Small intestine (tissue), 16 donors: ENCODE measurements at places on chromosomes 2 and 18. TPM values are rescaled to one million over a fixed set of nuclear protein-coding genes. Genes with fewer than 3 reads are reported as not detected.

NEU2 gene
- not detected for polyA plus RNA-seq

CD8B2 gene
- polyA plus RNA-seq, result 0.45 TPM

LAMA1 gene
- 0.58 TPM for polyA plus RNA-seq

GPR35 gene
- polyA plus RNA-seq, result 75.5 TPM

PPIL3 gene
- polyA plus RNA-seq, result 62.8 TPM
